ENCODE measurements at places on chromosomes 12 and 14. TPM values are rescaled to one million over a fixed set of nuclear protein-coding genes. Genes with fewer than 3 reads are reported as not detected.
A peak's percentile ranks its signal among the peaks of the same experiment; 100 is the strongest.

The CCDC92 gene
- total RNA-seq: 3.8 TPM

The TROAP gene
- 28.6 TPM for total RNA-seq

DNA sequence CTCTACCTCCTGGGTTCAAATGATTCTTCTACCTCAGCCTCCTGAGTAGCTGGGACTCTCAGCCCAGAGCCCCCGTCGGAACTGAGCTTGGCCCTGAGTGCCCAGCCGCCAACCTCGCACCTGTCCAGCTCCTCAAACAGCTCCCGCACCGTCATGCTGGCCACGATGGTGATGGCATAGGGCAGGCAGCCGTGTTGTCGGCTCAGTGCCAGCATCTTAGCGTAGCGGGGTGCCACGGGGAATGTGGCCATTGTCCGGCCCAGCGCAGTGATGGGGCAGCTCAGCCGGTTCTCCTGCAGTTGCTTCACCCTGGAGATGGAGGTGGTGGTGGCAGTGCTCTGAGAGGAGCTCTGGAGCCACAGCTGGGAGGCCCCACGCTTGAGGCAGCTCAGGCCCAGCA is 32.4 kb downstream of the DHX37 start:
- DNase-seq: no peak

The CCDC184 gene
- 0.05 TPM for total RNA-seq

GRCh38 chr12:75711271-75711670 is 199.9 kb upstream of the KRR1 start:
- DNase-seq: no peak

- no peak for DNase-seq
Observed at GRCh38 chr12:93877446-93877845, 200.3 kb downstream of the CRADD start.

GRCh38 chr14:96497087-96497486 is 5.1 kb upstream of the PAPOLA start:
- no peak for DNase-seq

The NUMB gene
- 10.8 TPM for total RNA-seq

GRCh38 chr12:66152732-66153131 is 17.1 kb downstream of the TMBIM4 start:
- DNase-seq: no peak

GRCh38 chr12:55732288-55732687 is 3.5 kb upstream of the CD63 start:
- DNase-seq: no peak

GRCh38 chr14:95611293-95611880 is 74.8 kb upstream of the TCL1B start:
- no peak for DNase-seq

The METTL17 gene
- total RNA-seq: 38.0 TPM

The RIC8B gene
- 9.0 TPM for total RNA-seq

DNA sequence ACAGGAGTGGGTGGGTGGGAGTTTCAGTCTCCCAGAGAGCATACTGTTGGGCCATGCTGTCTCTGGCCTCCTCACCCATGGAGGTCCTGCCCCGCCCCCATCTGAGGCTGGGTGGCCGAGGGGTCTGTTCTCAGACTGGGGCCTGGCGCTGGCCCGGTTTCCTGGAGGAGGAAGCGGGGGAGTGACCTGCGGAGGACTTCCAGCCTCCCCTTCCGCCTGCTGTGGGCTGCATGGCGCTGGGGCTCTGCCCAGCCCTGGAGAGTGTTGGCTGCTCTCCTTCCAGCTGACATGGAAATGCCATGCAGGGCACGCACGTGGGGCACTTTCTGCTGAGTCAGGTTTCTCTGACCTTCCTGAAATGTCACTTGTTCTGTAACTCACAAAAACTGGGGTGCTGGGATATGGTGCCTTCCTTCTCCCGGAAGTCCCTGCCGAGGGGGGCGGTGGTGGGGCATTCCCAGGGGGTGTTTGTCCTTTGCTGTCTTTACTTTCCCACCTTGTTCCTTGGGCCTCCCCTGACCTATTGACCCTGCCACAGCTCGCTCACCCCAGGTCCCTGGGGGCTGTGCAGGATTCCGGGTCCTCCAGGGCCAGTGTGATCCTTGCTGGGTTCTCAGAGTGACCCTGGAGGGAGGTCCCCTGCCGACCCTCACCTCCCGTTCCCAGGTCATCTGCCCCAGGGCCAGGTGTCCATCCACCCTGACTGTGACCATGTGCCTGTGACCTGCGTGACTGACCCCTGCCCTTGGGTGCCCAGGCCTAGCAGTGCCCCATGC is 23.6 kb downstream of the PACS2 start:
- DNase-seq: no peak

GRCh38 chr12:51196547-51196946 is 21.3 kb downstream of the POU6F1 start:
- DNase-seq: no peak

DNA sequence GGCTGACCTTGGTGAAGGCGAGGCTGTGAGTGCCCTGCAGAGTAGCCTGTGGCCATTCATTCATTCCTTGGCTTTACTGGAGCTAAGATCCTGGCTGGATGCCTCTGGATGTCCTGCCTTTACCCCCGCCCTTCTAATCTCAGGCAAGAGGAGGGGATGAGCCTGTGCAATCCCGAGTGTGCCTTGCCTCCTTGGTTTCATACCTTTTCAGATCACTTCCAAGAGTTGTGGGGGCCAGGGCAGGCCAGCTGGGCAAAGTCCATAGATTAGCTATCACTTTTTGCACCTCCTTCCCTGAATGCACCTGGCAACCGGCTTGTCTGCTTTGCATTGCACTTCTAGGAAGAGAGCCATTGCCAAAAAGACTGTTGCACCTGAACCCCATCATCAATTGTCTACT is 1.5 kb downstream of the VRTN start:
- DNase-seq: no peak

DNA sequence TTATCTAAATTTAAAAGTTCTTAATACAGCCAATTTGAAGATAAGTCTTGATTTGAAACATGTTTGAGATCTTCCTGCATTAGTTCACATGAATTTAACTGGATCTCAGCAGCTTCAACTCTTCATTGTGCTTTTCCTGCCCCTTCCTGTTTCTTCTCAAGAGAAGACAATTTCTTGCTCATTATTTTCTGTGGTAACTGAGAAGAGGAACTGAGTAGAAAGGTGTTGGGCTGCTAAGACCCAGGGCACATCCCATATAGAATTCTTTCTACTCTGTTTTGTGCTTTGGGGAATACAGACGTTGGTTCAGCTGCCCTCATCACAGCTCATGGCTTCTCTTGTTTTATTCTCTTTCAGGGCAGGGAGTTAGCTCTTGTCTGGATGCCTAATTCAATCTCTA is 110.2 kb downstream of the SNAPC1 start:
- no peak for DNase-seq

The KCNMB4 gene
- 0.32 TPM for total RNA-seq

The MMP14 gene
- total RNA-seq: 138 TPM

The OTOGL gene
- total RNA-seq: 2.7 TPM

DNA sequence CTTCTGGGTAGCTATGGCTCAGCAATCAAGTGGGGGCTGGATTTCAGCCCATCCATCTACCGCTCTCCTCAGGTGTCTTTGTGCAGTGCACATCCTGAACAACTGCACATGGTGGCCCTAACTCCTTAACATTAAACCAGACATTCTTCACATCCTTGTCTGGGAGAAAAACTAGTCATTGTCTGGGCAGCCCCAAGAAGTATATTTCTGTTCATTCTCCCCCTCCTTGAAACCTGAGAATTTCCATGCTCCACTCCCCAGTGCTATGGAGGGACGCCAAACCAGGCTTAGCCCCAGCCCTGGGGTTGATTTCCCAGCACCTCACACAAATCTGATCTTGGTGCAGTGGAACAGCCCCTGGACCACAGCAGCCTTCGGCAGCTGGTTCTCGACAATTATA is 13.4 kb downstream of the MYL2 start:
- DNase-seq: no peak

DNA sequence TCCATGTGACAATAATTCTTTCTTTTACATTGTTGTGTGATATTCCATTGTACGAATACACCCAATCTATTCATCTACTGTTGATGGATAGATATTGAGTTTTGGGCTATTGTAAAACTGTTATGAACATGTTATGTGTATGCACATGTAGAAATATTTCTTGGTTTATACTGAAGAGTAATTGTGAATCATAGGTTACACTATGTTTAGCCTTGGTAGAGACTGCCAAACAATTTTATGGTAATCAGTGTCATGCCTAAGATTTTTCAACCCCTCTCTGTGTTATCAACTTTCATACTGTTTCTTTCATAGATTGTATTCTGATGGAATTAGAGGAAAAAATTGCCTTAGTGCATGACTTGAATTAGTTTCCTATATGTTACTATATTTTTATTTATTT is 39.5 kb downstream of the FRMD6 start:
- no peak for DNase-seq

- DNase-seq: no peak
Observed at GRCh38 chr12:98861251-98861650, 216.2 kb downstream of the APAF1 start.

DNA sequence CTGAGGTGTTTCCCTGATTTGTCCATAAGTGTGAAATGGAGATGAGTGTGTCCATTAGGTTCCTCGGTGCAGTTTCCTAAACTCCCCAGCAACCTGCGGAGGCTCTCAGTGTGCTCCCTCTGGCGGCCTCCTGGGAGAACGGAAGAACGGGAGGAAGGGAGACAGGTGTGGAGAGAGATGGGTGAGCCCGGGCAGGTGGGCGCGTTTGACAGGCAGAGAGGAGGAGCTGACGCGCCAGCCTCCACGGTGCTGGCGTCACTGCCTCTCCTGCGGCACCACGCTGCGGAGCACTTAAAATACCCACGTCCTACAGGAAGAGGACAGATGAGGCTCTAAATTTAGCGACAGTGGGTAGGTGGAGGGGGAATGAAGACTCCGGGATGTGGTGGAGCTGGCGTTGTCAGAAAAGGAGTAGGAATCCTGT is 26.8 kb upstream of the PEX5 start:
- peak; percentile 40 for DNase-seq

- no peak for DNase-seq
Observed at GRCh38 chr12:108732489-108733229, 1.3 kb upstream of the CORO1C start.

- DNase-seq: peak; percentile 94
Observed at GRCh38 chr14:67704484-67705089, 2.9 kb downstream of the RDH12 start.

- DNase-seq: no peak
Observed at GRCh38 chr12:39297891-39298290, 145.0 kb downstream of the KIF21A start.

DNA sequence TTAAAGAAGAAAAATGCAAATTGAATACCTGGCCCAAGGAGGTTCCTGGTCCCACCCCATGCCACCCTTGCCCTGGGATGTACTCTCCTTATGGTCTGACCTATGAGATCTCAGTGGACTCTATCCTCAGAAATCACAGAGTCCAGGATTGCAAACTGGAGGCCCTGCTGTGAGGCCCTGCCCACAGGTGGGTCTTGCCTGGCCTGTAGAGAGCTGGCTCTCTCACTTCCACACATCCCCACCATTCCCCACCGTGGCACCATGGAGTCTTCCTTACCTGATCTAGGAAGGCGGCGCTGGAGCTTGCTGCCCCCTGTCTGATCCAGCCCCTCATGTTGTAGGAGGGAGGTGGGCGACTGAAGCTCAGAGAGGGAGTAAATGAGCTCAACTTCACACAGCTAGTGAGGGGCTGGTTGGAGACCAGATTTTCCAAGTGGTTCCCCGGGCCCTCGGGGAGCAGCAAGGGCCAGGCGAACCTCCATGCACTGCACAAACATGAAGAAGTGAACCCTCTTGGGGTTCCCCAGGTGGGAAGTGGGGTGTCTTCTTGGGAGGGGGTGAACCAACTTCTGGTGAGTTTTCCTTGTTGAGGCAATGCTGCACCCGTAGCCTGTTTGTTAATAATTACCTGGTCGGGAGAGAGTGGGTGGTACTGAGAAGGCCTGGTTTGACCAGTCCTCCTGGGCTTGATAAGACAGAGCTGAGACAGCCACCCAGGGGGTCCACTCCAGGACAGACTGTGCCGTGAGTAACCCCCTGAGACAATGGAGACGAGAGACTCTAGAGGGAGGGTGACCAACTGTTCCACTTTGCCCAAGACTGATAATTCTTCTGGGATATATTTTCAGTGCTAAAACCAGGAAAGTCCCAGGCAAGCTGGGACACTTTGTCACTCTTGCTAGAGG is at the start of gene SERPINA4:
Gene SERPINA4 (plus strand): TSS at position 692 of the 905 bp plus-strand sequence. CDS start 2,041 bp downstream, outside the sequence.
- no peak for DNase-seq

DNA sequence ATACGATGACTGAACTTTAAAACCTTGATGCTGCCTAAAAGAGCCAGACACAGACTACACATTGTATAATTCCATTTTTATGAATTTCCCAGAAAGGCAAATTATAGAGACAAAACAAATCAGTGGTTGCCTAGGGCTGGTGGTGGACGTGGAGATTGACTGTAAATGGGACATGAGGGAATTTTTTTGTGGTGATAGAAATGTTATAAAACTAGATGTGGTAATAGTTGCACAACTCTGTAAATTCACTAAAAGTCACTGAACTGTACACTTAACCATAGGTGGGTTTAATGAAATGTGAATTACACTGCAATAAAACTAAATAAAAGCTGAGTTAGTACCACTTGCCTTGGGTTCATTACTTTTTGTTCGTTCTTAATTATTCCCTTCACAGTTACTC is 72.1 kb downstream of the PLEKHA5 start:
- DNase-seq: no peak

DNA sequence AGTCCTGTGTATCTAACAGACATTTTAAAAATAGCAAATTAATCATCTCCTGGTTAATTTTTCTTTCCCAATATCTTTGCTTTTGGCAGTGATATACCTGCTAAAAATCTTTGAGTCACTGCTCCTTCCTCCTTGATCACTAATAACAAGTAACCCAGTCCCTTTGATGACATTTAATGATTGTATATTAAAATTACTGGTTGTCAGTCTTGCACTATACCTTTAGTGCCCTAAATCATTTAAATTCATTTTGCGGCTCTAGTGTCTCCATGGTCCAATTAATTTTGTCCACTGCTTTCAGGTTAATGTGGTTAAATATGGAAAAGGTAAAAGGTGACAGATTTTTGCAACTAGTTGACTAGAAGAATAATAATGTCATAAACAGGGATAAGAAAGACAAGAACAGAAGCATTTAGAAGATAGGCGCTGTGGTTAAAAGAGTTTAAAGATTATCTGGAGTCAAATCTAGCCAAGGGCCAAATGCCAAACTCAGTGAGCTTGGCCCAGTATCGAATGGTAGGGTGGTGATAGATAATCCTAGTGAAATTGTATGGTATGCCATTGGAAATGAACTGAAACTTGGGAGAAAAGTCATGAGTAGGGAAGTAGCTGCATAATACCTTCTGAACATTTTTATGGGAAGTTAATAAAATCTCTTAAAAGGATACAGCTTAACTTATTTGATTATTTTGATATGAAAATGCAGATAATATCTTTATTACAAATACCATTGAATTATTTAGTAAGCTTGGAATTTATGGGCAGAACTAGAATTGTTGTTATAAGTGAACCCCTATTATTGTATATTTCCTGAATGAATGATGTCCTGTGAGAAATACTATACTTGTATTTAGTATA is 115.0 kb downstream of the PCNX1 start:
- DNase-seq: no peak

The DAO gene
- not detected for total RNA-seq

DNA sequence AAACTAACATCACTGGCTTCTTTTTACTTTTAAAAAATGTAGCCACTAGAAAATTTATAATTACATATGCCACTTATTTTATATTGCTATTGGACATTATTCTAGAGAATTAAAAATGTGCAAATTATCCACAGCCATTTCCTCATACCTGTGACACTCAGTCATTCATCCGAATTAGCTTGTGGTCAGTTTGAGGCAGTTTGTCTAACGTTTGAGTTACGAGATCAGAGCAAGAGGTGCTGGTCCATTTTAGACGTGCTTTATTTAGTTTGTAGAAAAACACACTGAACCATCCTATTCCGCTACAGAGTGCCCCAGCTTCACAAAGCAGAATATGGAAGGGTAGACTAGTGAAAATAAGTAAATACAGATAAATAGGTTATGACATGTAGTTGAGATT is 513.0 kb downstream of the NRXN3 start:
- DNase-seq: no peak
